ENCODE measurements at places on chromosomes 3 and 15.

- DNase-seq, result no peak
Observed at GRCh38 chr15:77296773-77297337, 123.0 kb downstream of the PEAK1 start.

DNA sequence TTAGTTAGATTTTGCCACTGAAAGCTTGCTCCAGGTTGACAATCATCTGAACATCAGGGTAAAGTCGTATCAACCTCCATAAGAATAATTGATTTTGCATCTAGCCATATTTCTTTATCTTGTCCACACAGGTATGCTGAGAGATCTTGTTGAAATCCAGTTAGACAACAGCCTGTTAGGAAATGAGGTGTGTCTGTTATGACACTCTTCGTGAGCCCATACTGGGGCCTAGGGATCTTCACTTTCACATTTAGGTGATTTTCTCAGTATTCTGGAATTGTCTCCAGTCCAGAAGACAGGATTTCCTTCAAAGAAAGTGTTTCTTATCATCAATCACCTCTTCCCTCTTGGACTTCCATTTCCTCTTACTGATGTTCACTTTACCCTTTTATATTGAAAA is 18.1 kb downstream of the DNAJB11 start:
- no peak for DNase-seq

GRCh38 chr3:119428538-119428937 is 34.9 kb downstream of the TMEM39A start:
- no peak for DNase-seq

DNA sequence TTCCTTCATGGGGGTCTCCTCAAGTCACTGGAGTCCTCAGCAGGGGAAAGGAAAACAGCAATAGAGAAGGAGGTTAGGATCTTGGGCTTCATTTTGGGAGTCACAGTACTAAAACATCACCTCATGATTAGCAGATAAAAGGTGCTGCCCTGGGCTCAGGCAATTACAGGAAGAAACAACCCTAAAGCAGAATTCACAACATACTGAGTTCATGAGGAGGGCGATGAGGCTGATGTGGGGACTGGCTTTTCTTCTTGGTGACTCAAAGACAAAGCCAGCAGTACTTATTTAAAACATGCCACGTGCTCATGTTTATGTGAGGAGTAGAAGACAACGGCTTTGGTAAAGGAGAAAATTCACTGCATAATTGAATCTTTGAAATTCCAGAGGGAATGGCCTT is 822.3 kb upstream of the CFAP20DC start:
- DNase-seq, result no peak
